Stimulated activated CD4-positive, alpha-beta T cell treated with anti-CD3 and anti-CD28 coated beads, Interleukin-2, amount 100 ng/mL, for 4 hours (primary cell): ENCODE measurements at places on chromosomes 16 and 17.

- DNase-seq = no peak
These were observed 11.5 kb upstream of the P2RX1 start for GRCh38 chr17:3927628-3928340.

GRCh38 chr16:68784721-68785120 lies 47.6 kb downstream of the CDH1 start:
- no peak for DNase-seq

- no peak for DNase-seq
These were observed 10.6 kb upstream of the CPHXL2 start for GRCh38 chr16:75687361-75687760.

- DNase-seq = no peak
These were observed 23.5 kb upstream of the SIAH1 start for GRCh38 chr16:48408688-48409087.

GRCh38 chr17:82551779-82552457 lies 32.4 kb downstream of the FOXK2 start:
- DNase-seq = peak; percentile 59
